ENCODE measurements at places on chromosomes 13 and 19.

DNA sequence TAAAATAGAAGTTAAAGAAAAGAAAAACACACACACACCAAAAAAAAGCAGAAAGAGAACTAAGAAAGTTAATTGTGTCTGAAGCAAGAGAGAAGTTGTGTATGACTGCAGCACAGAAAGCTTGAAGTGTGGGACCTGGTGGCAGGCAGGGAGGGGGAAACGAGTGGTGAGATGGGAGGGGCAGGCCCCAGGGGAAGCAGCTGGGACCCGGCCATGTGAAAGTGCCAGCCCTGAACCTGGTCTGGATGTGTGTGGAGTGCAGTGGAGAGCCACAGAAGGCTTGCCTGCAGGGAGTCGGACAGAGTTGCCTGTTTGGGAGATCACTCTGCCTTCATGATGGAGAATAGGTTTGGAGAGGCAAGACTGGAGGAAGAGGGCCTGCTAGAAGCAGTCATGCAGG, 199.0 kb downstream of the GGACT start:
- no peak for DNase-seq

GRCh38 chr19:28949027-28949426, 263.9 kb downstream of the UQCRFS1 start:
- no peak for DNase-seq

DNA sequence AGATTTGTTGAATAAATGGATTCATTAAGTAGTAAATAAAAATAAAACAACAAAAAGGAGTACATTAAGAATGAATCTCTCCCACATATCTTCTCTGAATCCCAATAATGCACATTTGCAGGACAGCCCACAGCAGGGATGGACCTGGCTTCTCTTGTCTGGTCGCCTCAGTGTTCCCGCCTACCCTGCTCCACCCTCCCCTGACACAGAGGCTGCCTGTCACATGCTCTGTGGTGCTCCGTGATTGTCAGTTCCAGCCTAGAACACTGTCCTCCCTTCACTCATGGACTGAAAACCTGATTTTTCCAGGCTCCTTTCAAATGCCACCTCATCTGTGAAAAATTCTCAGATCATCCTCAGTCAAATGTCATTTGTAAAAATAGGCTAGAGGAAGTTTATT, 94.5 kb upstream of the GPR12 start:
- no peak for DNase-seq

DNA sequence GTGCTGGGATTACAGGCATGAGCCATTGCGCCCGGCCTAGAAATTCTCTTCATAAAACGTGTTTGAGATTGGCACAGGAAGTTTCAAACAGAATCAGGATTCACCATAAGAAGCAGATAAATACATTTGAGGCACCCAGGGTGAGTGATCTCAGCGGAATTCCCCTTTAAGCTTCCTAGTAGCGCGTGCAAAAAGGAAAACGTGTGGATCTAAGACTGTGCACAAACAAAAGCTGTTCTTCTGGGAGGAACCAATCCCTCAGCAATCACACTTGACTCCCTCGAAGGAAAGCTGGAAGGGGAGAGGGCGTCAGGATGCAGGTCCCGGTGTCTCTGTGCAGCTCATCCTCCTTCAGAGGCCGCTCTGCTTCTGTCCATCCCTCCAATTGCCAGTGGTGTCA, 15.5 kb downstream of the MCF2L start:
- DNase-seq = no peak

- DNase-seq = no peak
These were observed 317.9 kb downstream of the SHISA2 start for GRCh38 chr13:25733696-25734435.

DNA sequence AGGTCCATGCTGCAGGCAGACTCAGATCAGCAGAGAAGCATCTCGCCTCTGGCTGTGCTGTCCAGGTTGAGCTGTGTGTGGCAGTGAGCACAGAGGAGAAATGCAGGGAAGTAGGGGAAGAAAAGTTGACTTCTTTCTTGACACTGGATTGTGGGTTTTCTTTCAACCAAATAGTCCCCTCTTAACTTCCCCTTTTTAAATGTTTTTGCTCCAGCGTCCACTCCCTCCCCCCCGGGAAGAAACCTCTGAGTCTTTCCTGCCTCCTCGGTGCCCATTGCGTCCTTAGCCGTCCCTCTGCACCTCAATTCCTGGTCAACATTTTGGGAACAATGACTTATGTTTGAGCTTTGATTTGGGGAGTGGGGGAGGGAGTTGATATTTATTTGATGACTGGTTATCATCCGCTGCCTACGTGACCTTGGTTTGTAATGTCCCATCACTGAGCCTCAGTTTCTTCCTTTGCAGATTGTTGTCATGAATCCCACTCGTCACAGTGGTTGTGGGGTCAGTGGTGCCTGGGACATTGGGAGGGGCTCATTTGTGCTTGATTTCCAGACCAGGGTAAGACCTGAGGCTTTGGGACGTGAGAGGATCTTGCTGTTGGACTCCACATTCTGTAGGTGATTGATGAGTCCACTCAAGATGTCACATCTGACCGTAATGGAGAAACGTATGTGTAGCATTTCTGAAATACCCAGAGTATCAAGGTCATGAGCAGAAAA, at the start of gene LILRB2:
LILRB2 (minus strand) TSS at position 104 of the 722 bp plus-strand sequence. CDS start 614 bp downstream, outside the sequence.
- DNase-seq = no peak

DNA sequence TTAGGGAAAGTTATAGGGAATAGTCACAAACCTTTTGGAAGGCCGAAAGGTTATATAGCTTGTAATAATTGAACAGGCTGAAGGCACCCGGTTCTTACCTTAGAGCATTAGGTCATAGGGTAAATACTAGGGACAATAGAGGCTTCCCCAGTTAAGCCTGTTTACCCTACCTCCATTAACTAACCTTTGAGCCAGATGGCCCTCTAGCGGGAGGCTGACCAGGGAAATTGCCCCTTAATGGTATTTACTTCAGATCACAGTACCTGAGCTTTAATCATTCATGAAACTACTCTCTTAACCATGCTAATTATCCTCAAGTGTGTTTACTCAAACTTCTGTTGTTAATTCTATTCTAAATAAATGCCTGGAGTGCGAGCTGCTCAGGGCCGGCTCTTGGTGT, 20.4 kb upstream of the ZNF83 start:
- DNase-seq = no peak
